ENCODE measurements at places on chromosomes 7 and 10.

- DNase-seq, result no peak
Measured at GRCh38 chr10:99529591-99530107, 3.1 kb upstream of the NKX2-3 start.

DNA sequence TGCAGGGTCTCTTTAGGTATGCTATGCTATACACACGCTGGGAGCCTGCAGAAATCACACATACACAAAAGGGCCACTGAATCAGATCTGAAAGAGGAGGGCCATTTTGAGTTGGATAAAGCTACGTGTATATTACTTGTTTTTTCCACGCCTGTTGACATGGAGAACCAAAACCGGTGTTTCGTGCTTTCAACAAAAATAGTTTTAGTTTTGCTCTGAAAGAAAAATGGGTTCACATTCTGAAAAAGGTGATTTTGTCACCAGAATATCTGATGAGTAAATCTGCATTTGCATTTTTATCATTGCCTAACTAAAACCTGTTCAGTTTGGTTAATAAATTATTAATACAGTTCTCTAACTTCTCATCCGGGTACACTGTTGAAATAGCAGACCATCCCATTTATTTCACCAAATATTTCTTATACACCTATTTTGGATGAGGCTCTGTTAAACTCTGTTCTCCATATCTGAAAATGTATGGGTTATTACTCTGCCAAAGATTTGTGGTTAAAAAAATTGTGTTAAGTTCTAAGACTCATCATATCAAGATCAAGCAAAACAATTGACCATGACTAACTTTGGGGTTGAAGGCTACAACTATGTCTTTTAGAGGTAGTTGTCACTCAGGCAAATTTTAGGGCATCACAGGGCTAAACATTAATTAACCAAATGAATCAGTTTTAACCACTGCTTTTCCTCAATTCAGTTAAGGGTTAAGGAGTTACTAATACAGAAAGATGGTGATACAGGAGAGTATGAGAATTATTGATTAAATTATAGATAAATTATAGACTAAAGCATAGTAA lies 101.2 kb upstream of the RPA3 start:
- no peak for DNase-seq

- DNase-seq, result no peak
Measured at GRCh38 chr10:101495324-101495925, 92.6 kb downstream of the POLL start.

DNA sequence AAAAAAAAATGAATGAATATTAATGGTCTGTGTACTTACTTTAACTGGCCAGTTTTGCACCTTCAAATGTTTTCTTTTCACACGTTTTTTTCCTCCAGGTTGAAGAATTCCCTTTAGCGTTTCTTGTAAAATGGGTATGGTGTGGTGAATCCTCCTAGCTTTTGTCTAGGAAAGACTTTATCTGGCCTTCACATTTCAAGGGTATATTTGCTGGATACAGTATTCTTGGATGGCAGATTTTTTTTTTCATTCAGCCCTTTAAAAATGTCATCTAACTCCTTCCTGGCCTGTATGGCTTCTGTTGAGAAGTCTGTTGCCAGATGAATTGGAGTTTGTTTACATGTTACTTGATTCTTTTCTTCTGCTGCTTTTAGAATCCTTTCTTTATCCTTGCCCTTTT lies 10.1 kb downstream of the SLC25A40 start:
- no peak for DNase-seq

DNA sequence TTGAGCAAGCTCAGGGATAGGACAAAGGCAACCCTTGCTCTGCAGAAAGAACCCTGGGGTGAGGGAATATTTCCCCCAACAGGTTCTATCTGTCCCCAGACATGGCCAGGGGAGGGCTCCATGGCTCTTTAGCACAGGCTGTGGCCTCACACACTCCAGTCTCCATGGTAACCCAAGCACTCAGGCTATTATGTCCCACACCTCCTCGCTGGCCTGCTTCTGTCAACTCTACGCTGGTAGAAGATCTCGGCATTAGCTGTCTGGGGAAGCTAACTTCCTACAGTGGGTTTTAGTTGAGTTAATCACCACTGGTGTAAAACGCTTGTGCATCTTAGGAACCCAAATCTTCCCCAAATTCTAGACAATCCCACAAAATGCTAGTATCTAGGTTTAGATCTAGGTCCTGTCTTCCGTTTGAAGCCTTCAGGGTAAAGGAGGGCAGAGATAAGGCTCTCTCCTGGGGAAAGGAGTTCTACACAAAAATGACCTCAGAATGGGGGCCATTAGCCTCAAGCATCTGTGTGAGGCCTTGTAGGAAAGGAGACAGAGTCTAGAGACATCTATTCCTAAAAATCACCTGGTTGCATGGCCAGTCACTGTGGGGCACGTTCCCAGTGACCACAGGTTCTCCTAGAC lies 36.7 kb upstream of the SLIT1 start:
- no peak for DNase-seq

DNA sequence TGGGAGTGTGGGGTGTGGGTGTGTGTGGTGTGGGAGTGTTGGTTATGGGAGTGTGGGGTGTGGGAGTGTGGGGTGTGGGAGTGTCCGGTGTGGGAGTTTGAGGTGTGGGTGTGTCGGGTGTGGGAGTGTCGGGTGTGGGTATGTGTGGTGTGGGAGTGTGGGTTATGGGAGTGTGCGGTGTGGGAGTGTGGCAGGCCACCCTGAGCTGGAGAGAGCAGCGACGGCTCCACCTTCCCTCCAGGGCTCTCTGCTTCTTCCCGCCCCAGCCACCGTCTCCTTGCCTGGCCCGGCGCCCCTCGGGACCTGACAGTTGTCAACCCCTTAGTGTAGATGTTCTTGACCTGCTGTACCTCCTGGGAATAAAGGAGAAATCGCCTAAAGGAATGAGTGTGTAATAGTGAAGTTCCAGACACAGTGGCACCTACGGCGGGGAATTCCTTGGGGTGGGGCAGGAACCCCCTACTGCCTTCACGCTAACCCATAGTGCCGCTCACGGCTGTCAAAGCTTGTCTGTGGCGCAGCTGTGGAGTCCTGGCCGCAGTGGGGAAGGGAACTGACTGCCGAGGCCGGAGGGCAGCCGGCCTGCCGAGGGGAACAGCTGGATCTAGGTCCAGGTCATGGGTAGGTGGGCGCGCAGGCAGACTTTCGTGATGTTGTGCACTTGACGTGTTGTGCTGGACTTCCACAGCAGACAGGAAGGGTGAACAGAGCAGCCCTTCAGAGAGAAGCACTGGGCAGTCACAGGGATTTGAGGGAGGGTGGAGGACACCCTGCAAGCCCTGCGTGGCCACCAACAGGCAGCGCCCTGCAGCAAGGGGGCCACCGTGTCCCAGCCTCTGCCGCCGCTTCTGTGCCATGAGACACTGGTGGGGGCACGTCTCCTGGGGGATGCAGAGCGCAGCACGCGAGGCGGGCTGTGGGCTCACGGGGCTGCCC lies 49.0 kb upstream of the EN2 start:
- DNase-seq, result no peak

- no peak for DNase-seq
Measured at GRCh38 chr7:102967798-102968197, 55.0 kb downstream of the LRRC17 start.

- DNase-seq, result no peak
Measured at GRCh38 chr7:128309976-128310375, 33.7 kb downstream of the RBM28 start.

DNA sequence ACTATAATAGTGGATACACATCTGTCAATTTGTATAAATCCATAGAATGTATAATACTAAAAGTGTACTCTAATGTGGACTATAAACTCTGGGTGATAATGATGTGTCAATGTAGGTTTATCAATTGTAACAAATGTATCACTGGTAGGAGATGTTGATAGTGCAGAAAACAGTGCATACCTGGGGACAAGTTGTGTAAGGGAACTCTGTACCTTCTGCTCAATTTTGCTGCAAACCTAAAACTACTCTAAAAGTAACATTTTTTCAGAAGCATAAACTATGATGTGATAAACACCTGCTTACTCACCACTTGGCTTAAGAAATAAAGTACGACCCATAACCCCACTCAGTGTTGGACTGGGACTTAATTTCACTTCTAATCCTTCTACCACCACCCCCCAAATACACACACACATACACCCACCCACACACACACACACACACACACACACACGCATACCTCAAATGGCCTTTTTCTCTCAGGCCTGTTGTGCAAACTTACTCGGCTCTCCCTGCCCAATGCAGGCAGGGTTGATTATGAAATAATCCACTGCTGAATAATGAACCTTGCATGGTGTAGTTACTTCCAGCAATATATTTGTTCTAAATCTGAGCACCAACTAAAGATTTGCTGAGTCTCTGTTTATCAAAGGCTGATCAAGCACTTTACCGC lies 154.1 kb upstream of the KMT2E start:
- DNase-seq, result no peak

GRCh38 chr10:95896071-95896850 lies 11.5 kb upstream of the CC2D2B start:
- DNase-seq, result no peak

DNA sequence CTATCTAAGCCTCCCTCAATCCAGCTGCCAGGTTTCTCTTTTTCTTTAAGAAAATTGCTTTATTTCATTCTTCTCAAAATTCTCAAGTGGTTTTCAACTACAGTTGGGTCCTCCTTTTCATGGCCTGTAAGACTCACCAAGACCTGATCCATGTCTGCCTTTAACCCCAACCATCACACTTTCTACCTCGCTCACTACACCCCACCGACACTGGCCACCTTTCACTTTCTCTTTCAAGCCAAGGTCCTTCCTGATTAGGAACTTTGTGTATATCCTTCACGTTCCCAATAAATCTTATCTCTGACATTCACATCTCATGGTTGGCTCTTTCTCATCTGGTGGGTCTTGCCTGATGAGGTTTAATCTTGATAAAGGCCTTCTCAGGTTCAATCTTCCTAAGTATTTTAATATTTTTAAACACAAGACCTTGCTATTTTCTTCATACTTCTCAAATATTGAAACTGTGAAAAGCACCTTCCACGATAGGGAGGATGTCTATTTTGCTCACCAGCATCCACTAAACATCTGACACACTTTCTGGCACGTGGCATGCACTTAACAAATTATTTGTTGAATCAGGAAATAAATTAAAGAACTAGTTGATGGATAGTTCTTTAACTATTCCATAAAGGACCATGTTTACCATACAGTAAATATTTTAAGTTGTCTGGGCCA lies 624.8 kb downstream of the GRID1 start:
- no peak for DNase-seq

GRCh38 chr7:2000153-2000687 lies 232.5 kb downstream of the MAD1L1 start:
- no peak for DNase-seq

DNA sequence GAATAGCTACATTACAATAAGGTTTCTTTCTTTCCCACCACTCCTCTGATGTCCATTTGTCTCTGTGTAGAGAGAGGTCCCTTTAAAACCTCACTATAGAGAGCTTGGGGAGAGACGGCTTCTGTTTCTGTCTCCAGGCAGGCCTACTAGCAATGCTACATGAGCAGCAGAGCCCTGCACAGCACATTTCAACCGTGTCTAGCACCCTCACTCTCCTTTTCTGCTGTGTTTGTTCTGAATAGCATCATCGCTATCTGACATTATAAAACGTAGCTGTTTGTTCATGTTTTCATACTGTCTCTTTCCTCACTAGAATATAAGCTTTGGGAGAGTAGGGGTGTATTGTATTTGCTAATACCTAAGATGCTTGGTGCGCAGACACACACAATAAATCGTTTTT lies 487.8 kb upstream of the DPP6 start:
- DNase-seq, result no peak

GRCh38 chr7:41886262-41886900 lies 183.5 kb upstream of the INHBA start:
- no peak for DNase-seq

DNA sequence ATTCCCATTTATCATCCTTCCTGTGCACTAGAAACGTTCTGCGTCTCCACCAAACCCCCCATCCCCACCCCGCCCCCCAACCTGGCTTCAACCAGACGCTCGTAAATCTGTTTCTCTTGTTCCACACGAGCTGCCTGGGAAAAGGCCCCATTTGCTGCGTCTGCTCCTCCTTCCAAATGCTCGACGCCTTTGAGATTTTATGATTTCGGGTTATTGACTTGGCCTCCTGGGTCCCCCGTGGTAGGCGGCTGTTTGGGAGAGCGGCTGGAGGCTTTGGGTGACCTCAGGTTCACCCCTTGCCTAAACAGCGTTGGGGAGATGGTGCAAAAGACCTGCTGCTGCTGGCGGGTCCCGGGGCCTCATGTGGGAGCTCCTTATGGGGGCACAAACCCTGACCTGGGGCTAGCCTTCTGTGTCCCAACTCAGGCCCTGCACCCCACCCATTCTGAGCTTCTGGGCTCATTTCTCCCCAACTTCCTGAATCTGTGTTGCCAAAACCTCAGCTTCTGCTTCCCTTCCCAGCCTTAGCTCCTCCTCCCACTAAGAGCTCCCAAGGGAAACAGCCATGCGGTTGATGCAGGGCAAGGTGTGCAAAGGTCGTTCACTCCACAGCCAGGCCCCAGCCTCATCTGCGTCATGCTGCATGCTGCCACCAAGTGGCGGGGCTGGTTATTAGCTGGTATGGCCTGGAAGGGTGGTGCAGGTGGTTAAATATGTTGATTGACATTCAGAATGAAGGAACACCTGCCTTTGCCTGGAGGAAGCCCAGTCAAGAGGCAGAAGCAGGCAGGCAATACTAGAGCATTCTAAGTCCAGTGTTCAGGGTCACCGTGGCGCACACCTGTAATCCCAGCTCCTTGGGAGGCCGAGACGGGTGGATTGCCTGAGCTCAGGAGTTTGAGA lies 49.1 kb upstream of the ELN start:
- no peak for DNase-seq

DNA sequence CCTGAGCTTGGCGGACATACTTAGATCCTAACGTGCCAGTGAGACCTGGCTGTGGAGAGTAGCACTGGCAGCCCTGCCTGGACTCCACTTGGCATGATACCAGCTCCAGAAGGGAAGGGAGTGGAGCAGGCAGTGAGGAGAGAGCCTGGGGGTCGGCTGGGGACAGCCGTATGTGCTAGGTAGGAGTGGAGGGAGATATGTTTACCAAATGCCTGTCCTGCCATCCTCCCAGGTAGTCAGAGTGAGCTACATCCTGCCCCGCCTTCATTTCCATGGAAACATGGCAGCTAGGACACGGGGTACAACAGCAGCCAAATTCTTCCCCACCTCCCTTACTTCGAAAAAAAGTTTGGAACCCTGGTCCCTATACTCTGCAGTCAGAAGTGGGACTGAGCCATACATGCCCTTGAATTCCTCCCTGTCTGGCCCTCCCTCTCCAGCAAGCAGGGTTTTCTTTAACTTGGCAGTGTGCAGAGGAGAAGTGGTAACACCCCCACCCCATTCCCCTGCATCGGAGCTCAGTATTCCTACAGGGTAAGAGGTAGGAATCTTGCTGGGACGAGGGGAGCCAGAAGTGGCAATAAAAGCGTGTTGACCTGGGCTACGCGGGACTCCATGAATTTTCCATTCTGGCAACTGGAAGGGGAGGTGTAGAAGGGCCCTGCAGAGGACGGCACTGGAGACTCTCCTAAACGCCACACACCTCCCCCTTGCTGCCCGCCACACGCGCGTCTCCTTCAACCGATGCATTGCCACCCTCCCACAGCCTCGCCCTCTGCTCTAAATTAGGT lies 20.0 kb upstream of the SMO start:
- DNase-seq, result no peak
